ENCODE measurements at places on chromosomes 6 and 20.

- no peak for DNase-seq
Observed at GRCh38 chr6:43636308-43636659, 644 bp downstream of the MAD2L1BP start.

- peak; percentile 98 for DNase-seq
Observed at GRCh38 chr6:145086197-145086596, 649.1 kb downstream of the EPM2A start.

DNA sequence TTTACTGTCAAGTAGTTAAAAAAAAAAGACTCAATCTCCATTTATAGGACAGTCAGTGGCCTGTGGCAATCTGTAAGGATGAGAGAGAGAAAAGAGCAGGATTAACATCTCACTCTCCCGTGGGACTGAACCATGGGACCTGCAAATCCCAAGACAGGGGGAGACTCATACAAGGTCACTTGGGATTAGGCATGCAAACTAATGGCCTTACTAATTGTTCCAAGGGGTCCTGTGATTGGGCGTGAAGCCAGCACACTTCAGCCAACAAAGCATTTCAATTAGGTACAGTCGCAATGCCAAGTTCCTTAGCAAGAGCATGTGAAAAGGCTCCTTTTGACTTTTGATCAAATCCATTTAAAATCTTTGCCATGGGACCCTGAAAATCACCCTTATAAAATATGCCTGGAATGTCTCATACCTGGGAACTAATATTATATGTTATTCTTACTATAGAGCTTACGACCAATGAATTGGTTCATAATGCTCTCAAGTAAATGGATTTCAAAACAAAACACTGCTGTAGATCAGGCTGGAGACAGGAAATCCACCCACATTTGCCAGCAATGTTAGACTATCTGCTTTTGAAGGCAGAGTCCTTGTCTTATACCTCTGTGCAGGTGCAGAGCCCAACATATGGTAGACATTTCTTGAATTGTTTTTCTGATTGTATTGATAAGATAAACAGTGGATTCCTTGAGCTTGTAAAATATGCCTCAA lies 412.5 kb downstream of the GJA1 start:
- no peak for DNase-seq

GRCh38 chr6:168133168-168133561 lies 54.2 kb upstream of the FRMD1 start:
- DNase-seq = no peak

DNA sequence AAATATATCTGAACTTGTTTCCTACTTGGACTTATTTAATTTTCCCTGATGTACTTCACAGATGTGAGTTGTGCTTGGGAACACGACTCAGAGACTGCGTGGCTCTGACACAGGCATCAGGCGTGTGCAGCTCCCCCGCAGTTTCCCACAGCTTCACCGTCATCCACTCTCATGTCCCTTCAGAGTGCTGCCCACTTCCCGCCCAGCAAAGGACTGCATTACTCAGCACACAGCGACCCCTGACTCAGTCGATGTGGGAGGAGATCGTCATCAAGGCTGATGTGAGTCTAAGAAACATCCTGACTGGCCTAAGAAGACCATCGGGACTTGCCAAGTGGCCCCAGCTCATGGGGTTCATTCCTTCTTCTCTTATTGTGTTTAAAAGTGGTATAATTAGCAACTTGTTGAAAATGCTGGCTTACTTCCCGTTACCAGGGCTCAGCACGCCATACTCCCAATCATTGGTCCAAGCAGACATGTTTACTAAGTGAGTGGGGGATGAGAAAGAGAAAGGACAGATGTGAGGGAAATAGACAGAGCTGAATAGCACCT lies 539.4 kb upstream of the JARID2 start:
- no peak for DNase-seq

DNA sequence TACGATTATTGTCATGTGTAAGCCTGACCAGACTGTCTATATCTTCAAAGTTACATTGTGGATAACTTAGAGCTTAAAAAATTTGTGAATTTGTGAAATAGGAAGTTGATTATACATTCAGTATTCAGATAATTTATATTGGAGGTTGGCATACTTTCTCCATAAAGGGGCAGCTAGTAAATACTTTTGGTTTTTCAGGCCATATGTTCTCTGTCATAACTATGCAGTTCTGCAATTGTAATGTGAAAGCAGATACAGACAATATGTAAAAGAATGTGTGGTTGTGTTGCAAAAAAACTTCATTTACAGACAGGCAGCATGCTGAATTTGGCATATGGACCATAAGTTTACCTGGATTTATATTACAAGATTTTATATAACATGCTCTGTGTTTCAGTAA lies 29.3 kb downstream of the HSF2 start:
- no peak for DNase-seq

DNA sequence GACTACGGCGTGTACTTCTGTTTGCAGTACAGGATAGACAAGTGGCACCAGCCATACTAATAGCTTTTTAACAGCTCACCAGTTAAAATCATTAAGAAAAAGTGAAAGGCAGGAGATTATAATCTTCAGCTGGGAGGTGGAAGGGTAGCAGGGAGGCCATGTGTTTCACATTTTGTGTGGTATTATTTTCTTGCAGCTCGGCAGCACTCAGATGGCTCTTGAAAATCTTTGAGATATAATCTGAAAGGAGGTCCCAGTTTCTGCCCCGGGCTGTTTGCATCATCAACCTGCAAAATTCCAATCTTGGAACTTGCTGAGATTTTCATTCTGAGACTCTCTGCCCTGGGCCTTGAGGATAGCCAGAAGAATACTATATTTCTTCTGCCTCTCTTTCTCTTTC lies 87.5 kb upstream of the HDAC2 start:
- no peak for DNase-seq

- peak; percentile 35 for DNase-seq
Observed at GRCh38 chr6:124200661-124201060, 397.0 kb downstream of the NKAIN2 start.

DNA sequence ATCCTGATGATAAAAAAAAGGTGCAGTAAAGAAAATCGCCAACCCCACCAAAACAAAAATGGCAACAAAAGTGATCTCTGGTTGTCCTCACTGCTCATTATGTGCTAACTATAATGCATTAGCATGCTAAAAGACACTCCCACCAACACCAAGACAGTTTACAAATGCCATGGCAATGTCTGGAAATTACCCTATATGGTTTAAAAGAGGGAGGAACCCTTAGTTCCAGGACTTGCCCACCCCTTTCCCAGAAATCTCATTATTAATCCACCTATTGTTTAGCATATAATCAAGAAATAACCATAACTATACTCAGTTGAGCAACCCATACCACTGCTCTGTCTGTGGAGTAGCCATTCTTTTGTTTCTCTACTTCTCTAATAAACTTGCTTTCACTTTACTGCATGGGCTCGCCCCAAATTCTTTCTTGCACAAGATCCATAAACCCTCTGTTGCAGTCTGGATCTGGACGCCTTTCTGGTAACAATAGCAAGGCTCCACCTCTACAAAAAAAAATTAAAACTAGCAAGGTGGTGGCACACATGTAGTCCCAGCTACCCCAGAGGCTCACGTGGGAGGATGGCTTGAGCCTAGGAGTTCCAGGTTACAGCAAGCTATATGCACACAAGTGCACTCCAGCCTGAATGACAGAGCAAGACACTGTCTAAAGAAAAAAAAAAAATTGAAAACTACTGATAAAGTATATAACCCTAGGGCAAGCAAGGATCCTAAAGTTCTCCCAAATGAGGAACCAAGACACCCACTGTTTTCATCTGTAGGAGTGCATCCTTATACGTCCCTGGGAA lies 278.8 kb upstream of the JARID2 start:
- DNase-seq = no peak

GRCh38 chr20:31879143-31879987 lies 8.9 kb downstream of the TTLL9 start:
- DNase-seq = peak; percentile 94

GRCh38 chr20:19886661-19887288 lies 128.7 kb downstream of the RIN2 start:
- DNase-seq = no peak

DNA sequence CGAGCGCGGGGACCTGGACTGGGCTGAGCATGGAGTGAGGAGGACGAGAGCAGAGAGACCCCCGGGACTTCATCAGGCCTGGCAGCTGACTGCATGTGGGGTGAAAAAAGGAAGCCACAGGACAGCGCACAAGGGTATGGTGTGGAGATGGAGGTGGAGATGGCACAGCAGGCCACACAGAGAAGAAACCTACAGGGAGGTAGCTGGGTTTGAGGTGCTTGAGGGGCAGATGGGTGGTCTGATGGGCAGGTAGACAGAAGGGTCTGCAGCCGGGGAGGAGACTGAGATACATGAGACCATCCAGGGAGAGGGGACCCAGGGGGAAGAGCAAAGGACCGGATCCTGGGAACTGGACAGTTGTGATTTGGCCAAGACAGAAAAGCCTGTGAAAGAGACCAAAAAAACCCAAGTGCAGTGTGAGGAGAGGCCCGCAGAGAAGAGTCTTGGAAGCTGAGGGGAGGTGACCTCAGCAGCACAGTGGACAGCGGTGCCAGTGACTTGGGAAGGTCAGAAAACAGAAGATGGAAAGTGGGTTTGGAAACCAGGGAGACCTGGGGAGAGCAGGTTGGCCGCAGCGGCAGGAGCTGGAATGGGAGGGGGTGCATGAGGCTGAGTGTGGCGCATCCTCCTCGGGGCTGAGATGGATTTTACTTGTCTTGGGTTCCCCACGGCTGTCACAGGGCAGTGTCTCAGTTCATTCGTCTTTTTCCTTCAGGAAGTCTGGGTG lies 5.5 kb downstream of the HLA-DPB1 start:
- no peak for DNase-seq

DNA sequence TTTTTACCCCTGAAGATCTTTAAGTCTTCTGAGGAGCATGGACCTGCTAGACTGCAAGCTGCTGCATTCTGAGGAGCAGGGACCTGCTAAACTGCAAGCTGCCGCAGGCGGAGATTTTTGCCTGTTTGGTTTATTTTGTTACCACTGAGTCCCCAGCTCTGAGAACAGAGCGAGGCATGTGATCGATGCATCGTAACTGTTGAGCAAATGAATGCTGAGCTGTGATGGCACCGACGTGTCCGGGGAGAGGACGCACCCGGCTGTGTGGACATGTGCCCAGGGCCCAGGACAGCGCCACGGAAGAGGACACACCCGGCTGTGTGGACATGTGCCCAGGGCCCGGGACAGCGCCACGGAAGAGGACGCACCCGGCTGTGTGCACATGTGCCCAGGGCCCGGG lies 24.2 kb downstream of the DNAJC5 start:
- DNase-seq = no peak

DNA sequence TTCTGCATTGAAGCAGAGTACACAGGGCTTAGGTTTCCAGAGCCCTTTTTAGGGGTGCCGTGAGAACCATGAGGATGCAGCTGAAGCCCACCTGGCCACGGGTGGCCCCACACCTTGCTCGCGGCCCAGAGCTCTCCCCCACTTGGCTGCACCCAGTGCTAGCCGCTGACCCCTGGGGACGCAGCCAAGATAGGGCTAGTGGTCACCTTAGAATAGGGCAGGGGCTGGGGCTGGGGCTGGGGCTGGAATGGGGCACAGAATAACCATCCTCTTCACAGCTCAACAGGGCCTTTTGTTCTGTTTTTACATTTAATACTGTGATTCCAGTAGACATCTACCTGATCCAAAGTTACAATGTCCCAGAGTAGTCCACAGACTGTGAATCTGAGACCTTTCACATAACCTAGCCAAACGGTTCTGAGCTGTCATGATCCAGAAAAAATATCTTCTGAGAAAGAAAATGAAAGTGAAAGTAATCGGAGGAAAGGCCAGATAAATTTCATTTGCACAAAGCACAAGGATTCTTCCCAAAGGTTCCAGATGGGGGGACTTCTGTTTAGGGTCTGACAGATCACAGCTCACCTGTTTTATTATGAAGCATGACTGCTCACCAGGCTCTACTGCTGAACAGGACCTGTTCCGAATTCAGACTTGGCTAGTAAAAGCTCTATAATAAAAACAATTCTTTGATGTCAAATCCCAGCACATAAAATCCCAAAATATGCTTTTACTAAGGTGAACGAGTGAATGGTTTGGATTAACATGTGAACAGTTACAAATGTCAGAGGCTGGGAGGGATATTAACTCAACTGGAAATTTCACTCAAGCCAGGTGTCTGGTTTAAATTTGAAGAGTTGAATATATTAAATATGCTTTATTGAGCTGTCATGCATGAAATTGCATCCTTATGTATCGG lies 401.9 kb downstream of the THBS2 start:
- no peak for DNase-seq

DNA sequence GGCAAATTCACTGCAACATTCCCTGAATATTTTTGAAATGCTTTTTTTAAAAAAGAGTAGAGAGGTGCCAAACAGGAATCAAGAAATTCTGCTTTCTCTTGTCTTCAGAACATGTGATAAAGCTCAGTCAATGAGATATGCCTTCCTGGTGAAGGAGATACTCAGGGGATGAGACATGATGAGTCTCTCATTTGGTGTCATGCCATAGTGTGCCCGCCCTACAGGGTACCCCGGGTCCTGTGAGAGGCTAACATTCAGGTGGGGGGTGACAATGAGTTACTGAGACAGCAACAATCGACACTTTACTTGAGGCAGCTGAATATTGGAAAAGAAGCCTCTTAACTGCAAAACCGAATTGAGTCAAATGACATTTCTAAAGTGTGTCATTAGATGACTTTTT lies 6.7 kb downstream of the CCR6 start:
- no peak for DNase-seq

GRCh38 chr6:39166912-39167290 lies 51.9 kb upstream of the SAYSD1 start:
- no peak for DNase-seq

GRCh38 chr6:89368999-89369398 lies 16.5 kb upstream of the UBE2J1 start:
- DNase-seq = no peak

DNA sequence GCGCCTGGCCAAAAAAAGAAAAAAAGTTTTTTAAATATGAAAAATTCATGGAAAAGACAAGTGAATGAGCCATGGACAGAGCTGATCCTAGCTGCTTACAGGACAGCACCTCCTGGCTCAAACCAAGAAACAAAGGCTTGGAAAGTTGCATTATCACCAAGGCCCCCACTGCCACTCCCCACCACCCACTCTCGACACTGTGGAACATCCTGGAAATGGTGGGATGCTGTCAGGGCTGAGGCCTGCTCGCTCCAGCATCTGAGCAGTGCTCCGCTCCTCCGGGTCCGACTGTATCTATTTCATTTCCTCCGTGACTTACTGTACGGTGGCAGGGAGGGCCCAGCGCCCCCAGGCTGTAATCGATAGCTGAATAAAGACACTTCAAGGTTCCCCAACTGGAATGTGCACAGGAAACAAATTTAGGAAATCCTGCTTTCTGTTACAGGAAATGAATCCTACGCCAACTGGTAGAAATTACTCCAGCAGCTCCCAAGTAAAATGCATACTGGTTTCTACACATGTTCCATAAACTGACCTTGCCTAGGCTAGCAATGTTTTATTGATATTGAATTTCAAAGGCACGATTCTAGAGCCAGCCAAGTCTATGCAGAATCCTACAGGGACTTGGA lies 109.5 kb upstream of the NFATC2 start:
- DNase-seq = no peak

DNA sequence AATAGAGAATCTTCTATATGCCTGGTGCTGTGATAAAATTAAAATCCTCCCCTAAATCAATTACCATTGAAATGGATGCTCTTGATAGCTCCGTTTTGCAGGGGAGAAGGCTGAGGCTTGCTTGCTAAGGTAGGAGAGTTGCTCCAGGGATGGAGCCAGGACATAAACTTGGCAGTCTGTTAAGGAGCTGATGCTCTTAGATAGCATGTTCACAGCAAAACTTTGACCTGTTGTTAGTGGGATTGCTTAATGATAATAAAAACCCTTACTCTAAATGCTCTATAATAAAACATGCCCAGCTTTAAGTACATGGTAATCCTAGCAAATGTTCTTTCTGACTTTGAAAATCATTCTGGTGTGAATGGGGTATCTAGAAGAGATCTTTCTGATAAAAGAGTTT lies 228.4 kb upstream of the JAG1 start:
- no peak for DNase-seq

All from NCI-H2171 treated with DMSO at 0.1 percent for 48 hours (cell line).